Large intestine (tissue), 12 donors: ENCODE measurements at places on chromosomes 5 and 9. TPM values are rescaled to one million over a fixed set of nuclear protein-coding genes. Genes with fewer than 3 reads are reported as not detected.
A peak's percentile ranks its signal among the peaks of the same experiment; 100 is the strongest.

- no peak for DNase-seq
Measured at GRCh38 chr9:91392435-91392834, 30.7 kb upstream of the AUH start.

GRCh38 chr9:13279284-13280141, at the start of gene MPDZ:
MPDZ (minus strand) TSS chr9:13279692; CDS start chr9:13250315, 29,377 bp downstream.
- DNase-seq: peak; percentile 43

GRCh38 chr5:156142867-156143266, 184.1 kb upstream of the SGCD start:
- no peak for DNase-seq

DNA sequence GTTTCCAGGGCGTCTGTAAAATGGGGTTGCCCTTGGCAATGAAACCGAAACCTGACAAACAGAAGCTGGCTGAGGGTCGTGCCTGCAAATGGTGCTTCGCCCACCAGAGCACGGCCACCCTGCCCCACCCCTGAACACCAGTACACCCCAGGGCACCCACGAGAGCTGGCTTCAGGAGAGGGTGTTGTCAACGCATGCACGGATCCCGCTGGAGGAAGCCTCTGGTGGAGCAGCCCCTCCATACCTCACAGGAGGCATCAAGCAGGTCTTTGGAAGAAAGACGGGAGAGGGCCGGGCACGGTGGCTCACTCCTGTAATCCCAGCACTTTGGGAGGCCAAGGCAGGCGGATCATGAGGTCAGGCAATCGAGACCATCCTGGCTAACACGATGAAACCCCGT, 8.6 kb downstream of the SLC6A3 start:
- no peak for DNase-seq

DIMT1 gene
- 29.2 TPM for polyA plus RNA-seq

DNA sequence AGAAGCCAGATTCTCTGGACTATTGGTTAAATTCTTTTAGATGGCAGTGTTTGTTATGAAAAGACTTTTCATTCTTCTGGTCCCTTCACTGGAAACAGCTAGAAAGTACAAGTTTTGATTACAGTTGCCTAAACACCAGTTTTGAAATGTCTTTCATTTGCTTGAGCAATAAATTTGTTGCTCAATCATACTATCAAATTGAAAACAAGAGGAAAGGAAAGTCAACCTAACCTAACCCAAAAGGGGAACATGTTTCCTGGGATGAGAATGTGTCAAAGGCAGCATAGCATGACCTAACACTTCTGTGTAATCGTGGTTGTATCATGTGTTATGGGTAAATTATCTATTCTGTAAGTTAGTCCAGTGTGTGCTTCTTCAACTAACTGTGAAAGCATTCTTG, 213.2 kb downstream of the TMC1 start:
- no peak for DNase-seq

GRCh38 chr9:130842545-130842944, 7.5 kb downstream of the ABL1 start:
- DNase-seq: no peak
